Caudate nucleus (tissue), 63 donors: ENCODE measurements at places on chromosomes 16 and 17.
A peak's percentile ranks its signal among the peaks of the same experiment; 100 is the strongest.

DNA sequence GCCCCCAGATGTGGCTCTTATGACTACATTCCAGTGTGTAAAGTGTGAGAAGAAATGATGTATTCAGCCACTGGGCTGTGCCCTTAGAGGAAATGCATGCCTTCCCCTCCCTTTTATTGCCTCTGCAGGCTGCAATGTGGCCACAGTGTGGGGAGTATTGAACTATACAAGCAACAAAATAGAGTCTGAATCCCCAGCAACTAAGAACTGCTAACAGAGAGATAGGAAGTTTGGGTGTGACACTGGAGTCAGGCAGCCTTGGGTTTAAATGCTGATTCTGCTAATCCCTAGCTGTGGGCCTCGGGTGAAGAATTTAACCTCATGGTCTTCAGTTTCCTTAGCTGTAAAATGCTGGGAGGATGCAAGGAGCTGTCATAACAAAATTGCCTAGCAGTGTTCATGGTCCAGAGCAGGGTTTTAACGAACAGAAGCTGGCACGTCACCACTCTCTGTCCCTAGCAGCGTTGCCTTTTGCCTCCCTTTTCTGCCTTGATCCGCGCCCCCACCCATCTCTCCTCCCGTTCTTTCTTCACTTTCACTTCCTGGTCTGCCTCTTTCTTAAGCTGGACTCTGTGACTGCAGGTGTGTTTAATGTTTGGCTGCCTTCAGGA, 50.3 kb downstream of the KPNA2 start:
- no peak for DNase-seq

DNA sequence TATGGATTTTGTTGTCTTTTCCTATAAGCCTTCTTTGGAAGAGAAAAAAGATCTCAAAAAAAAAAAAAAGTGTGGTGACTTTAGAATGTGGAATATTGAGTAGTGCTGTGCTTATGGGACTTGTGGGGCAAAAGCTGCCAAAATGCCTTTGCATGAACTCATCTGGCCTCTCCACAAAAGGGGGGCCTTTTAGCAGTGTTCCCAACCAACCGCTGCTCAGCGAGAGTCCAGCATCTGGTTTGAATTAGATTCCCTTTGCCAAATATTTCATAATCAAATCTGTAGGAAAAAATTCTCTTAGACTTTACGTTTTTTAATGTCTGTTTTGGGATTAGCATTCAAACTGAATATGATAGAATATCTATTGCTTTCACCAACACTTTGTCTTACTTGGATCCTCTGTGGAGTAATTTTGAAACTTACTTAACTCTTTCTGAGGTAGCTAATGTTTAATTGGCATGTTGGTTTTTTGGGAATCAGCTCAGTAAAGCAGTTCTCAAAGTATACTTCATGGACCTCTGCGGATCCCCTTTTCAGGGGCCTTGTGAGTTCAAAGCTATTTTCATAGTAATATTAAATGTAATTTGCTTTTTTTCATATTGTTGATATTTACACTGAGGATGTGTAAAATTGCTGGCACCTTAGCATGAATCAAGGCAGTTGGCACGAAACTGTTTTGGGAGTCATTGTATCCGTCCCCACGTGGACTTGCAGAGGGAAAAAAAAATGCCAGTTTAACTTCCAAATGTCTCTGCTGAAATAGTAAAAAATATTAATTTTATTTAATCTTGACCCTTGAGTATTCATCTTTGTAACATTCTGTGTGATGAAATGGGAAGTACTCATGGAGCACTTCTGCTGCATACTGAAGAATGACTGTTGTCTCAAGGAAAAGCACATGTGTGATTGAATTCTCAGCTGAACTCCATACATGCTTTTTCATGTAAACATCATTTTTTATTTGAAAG, 34.7 kb upstream of the VPS4A start:
- DNase-seq: no peak

DNA sequence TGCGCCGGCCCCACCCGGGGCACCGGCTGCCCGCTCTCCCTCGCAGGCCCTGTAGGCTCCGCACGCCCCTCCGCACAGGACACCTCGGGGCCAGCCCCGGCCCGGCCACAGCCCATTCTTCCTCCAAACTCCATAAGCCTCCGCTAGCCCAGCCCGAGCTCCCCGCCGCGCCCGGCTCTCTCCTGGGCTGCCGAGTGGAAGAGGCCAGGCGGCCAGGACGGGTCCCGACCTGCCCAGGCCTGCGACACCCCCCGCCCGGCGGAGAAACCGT, 397 bp downstream of the NCOR1 start:
- DNase-seq: peak; percentile 62

DNA sequence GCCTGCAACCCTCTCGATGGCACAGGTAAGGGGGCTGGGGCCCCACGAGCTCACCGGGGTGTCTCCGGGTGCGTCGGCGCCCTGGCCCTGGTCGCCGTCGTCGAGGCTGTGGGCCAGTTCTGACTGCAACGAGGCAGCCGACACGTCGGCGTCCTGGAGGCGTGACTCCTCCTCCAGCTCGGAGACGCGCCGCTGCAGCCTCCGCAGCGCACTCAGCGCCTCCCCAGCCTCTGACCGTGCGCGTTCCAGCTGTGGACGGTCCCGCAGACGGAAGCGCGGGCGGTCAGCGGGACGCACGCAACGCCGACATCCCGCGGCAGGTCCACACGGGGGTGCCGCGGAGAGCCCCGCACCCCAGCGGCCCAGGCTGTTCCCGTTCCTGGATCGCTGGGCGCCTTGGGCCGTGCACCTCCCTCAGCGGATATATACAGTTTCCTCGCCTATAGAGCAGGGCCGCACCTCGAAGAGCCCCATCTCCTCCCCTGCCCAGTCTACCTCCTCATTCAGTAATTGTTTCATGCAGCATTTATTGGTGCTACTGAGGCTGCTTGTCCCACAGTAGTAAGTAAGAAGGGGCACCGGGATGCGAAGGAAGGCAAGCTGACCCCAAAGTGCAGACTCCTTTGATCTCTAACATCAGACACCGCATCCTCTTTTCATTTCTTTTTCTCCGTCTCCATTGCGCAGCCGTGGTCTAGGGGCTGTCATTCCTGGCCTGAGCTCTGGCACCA, 5.8 kb downstream of the THOC6 start:
- no peak for DNase-seq

- DNase-seq: no peak
Measured at GRCh38 chr17:61058066-61058465, 341.6 kb upstream of the TBX2 start.

GRCh38 chr16:68935008-68935407, 91.7 kb downstream of the TANGO6 start:
- no peak for DNase-seq

DNA sequence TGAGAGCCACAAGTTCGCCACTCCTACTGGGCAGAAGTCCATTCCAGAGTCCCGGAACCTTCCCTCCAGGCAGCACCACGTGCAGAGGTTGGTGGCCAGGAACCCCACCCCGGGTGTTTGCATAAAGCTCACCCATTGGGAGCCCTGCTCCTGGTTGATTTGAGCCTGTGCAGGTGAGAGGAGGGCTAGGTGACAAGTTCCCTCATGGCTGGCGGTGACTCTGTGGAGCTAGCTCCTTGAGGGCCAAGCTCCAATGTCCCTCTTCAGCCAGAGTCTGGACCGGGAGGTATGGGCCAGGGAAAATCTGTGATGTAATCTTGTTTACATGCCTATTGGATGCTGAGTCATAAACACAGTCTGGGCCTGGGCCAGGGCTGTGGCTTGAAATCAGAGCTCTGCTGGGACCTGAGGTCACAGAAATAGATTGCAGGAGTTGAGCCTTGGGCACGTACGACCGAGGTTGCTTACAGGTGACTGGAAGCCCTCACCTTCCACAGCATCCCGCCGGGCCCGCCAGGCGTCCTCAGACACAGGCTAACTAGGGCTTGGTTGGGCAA, 118.9 kb downstream of the AATF start:
- no peak for DNase-seq
